ENCODE measurements at places on chromosomes 5 and 9.
A peak's percentile ranks its signal among the peaks of the same experiment; 100 is the strongest.

DNA sequence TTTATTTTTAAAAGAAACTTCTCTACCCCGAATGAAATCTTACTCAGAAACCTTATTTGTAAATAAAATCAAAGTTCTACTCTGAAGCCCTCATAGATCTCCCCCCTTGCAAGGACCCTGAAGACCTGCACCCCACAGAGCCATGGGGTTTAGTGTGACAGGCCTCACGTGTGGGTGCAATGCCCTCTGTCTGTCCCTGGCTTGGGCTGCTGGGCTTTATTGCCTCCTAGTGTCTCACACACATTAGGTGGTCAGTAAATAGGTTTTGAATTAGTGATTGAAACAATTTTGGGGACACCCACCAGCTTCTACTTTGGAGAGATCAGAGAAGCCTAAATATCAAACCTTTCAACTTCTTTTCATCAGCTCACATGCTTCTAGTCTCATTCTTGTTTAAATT is 403.7 kb downstream of the KDM4C start:
- DNase-seq: no peak

DNA sequence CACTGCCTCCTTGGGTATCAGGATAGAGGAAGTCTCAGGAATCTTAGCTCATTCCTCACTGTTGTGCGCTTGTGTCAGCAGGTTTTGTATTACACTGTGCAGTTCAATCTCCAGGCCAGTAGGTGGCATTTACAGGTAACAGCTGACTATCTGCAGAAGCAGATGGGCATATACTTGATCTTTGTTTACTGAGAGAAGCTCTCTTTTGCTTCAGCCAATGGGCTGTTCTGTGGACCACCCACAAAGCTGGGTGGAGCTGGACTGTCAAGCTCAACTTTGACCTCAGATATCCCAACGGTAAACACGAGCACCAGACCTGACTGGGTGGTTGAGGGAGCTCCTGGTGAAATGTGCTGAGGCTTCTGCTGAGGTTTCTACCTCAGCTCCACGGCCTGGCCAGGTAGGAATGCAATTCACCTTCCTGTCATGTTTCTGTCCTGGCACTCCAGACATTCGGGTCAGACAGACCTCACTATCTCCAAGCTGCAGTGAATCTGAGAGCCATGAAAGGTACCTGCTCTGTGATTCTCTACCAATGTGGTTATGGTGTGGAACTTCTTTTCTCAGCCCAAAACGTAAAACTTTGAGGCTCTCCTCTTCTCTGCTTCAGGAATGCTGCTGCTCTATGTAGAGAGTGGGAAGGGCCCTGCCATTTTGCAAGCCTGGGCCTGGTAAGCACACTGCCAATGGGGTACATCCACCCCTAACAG is 167.9 kb upstream of the ACTBL2 start:
- DNase-seq: peak; percentile 83

DNA sequence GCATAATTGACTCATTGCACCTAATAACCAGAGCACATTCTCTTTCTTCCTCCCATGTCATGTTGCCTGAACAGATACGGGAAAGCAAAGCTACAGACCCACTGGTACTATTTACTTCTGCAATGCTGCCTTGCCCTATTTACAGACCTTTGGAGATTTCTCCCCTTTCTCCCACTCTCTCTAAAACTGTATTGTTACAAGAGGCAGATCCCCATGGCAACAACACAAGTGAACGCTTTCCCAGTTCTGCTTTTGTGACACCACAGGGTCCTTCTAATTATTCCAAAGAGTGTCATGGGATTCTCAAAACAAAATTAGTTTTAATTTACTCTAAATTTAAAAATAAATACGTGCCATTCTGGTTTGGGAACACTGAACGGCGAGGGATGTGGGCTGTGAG is 104.7 kb downstream of the KCTD16 start:
- no peak for DNase-seq

DNA sequence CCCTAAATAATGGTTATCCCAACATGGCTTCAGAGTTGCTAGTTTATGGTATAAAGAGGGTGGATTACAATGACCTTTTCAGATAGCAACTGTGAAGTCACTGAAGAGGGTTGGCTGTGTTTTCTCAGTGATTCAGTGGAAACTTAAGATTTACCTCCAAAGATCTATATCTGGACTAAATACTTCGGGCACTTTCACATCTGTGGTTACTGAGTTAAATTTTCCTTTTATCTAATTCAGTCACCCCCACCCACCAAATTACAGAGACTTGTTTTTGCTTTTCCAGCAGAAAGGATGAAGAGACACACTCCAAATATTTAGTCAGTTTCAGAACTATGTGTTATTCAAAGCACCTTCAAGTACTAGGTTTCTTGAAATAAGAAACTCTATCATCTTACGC is 573.2 kb downstream of the CCDC171 start:
- peak; percentile 81 for DNase-seq

DNA sequence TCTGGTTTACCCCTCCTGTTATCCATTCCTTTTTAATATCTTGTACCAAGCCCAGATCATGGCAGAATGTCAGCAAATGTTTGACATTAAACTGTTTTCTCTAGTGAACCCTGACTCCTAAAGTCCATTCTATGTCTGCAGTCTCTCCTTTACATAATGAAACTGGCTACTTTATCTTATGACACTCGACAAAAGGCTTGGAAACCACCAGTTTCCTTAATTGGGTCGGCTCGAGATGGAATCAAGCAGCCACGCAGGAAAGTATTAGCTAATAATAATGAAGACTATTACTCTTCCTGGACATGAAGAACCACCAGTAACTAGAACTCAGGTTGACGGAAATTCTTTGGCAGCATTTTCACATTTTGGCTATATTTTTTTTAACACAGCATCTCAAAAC is 17.5 kb downstream of the DAP start:
- DNase-seq: no peak

GRCh38 chr5:166865206-166865605 is 1426.2 kb upstream of the WWC1 start:
- DNase-seq: no peak

Data from amniotic epithelial cell (primary cell).